ENCODE measurements at places on chromosomes 13 and 19.

- DNase-seq, result no peak
Observed at GRCh38 chr13:93450191-93450621, 223.6 kb downstream of the GPC6 start.

- no peak for DNase-seq
Observed at GRCh38 chr13:84400706-84401105, 518.4 kb upstream of the SLITRK1 start.

DNA sequence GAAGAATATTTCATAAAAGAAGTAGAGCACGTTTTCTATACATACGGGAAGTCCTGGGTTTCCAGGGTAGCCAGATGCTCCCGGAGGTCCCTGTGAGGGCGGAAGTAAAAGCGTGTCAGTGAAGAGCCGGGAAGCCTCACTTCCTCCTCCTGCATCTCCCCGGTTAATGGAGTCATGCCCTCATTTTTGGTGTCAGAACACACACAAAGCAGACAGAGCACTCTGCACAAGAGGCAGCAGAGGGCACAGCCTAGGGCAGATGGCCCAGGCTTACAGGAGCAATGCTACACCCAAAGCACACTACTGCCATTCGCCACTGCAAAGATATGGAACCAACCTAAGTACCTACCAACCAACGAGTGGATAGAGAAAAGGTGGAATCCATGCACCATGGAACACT, 94.4 kb downstream of the COL4A1 start:
- DNase-seq, result no peak

- no peak for DNase-seq
Observed at GRCh38 chr13:48160606-48161278, 65.8 kb upstream of the MED4 start.

- DNase-seq, result no peak
Observed at GRCh38 chr13:104691767-104692467, 1625.7 kb upstream of the SLC10A2 start.
